Adrenal gland (tissue), 19 donors: ENCODE measurements at places on chromosomes 7 and 10. TPM values are rescaled to one million over a fixed set of nuclear protein-coding genes. Genes with fewer than 3 reads are reported as not detected.

Gene SPDYE16
- total RNA-seq: 0.71 TPM

Gene TRIM73
- 9.5 TPM for total RNA-seq

Gene SH2D4B
- not detected for total RNA-seq

Gene TDRD1
- total RNA-seq: 0.28 TPM

Gene ZNF239
- total RNA-seq: 2.8 TPM

Gene SORBS1
- 17.3 TPM for total RNA-seq

DNA sequence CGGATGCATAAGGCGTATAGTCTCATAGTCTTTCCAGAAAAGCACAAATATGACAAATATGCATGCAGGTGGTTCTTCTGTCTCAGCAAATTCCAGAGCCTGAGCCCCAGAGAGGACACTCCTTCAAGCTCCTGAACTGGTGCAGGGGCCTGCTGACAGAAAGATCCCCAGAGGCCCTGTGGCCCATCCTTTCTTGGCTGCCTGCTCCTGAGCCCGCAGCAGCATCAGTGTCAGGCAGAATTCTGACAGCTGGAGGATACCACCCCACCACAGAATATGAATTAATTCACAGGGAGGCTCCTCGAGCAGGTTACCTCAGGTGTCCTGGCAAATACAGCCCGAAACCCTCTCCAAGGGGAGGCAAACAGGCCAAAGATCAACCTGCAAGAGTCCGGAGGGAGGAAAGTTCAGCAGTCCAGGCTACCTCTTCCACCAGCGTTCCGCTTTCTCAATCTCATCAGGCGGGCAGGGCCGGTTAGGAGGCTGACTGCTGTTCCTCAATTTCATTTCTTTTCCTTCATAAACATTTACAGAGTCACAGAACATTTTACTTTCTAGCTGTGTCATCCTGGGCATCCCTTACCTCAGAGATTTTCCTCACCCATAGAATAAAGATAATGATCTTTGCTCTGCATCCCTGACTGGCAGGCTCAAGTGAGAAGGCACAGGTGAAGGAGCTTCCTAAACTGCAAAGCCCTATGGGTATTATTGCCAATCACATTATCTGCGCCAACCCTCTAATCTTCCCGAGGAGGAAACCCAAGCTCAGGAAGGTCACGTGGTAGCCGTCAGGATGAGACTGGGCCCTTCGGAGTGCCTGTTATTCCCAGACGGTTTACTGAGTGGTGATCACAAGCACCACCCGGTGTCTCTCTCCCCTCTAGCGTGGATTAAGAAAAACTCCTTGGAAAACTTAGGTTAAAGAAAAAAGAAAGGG, 1.4 kb downstream of the DNAJB12 start:
- peaks cover 11% of the 10 kb centered on the region for H3K36me3 ChIP-seq
- no peaks in the 10 kb centered on the region for H3K27me3 ChIP-seq
- peaks cover 13% of the 10 kb centered on the region for H3K4me1 ChIP-seq
- H3K27ac ChIP-seq: peak overlapping the region; percentile 89

DNA sequence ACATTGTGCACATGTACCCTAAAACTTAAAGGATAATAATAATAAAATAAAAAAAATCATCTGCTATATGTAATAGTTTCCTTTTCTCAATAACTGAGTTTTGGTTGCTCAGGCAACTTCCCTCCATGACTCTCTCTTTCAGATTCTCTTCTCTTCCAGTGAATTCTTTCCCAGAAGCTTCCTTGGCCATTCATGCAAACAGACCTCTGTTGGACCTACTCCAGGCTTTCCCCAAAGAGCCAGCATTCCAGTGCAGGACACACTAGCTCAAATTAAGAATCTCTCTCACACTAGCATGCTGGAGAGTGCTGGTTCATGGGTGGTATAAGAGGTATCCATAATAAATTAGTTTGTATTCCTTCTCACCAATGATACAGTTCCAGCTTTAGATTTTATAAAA, 31.0 kb upstream of the ZEB1 start:
- no peaks in the 10 kb centered on the region for H3K27me3 ChIP-seq
- H3K27ac ChIP-seq: no peak overlapping the region
- H3K4me3 ChIP-seq: no peak overlapping the region
- no peaks in the 10 kb centered on the region for H3K4me1 ChIP-seq

DNA sequence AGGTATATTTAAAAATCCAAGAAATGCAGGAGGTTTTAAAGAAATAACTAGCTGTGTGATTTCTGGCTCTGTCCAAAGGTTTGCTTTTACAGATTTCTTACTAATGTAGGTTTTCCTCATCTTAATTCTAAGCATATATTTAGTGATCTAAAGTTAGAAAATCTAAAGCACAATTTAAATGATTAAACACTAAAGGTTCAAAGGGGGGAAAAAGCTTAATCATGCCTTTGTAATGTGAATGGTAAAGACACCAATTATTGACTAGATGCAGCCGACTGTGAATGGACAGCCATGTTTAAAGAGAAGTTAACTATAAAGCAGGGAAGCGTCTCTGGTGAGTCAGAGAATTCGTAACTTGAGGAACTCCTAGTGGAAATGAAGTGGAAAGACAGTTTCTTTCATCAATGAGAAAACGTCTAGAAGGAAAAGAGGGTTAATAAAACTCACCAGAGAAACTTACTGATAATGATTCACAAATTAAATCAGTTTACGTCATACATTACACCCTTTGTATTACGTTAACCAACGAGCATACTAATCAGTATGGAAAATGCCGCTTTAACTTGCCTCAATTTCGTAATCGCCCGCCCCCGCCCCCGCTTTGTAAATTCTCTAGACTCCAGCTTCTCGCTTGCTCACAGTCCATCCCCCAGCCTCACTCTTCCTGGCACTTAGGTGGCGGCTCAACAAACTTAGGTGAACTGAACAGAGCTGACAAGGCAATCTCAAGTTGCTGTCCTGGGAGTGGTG, 1.1 kb upstream of the HBP1 start:
- peaks cover 11% of the 10 kb centered on the region for H3K4me1 ChIP-seq
- H3K27ac ChIP-seq: peak overlapping the region; percentile 98
- no peak for DNase-seq
- H3K36me3 ChIP-seq: no peaks in the 10 kb centered on the region

DNA sequence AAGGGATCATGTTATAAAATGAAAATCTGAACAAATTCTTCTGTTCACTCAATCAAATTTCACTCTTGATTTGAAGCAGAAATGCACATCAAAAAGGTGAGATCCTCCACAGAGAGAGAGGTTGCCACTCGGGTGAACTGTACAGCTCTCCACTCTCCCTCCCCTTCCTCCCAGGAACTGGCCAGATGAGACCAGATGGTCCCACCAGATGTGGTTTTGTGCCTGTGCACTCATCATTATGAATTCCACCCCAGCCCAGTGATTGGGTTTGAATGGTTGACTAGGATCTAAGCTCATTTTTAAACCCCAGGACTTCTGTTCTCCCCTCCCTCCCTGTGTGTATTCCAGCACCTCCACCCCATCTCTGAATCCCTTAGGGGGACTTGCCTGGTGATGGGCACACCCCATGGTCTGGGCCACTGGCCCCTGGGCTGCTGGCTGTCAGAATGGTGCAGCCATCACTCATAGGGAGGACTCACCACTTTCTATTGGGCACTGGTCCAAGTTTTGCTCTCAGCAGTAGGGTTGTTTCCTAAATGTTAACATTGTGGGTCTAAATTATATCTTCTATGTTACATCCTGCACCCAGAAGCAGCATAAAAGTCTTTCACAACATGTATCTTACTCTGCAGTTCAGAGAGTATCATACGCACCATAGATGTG, 393.1 kb downstream of the TNS3 start:
- no peak overlapping the region for H3K27ac ChIP-seq
- H3K4me3 ChIP-seq: no peak overlapping the region
- no peak for DNase-seq
- no peaks in the 10 kb centered on the region for H3K4me1 ChIP-seq
- H3K27me3 ChIP-seq: no peaks in the 10 kb centered on the region

DNA sequence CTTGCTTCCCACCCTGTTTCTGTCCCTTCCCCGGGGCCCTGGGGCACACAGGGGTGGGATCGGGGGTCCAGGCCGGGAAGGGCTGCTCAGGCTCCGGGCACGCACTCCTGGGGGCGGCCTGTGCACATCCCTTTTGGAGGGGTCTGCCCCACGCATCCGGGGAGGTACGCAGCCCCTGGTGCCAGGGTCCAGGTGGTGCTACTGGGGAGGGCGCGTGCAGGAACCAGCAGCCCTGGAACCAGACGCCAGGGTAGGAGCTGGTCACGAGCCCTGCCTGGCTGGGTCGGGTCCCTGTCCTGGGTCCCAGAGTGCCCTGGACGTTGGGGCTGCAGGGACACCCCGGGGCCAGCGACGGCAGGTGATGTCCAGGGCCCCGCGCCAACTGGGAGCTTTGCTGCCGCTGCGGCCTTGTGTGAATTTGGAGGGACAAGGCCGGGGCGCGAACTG, 53.4 kb downstream of the GLRX3 start:
- peaks cover 11% of the 10 kb centered on the region for H3K4me1 ChIP-seq
- H3K4me3 ChIP-seq: no peak overlapping the region
- no peaks in the 10 kb centered on the region for H3K36me3 ChIP-seq
- DNase-seq: no peak

GRCh38 chr10:49562893-49563292, 24.0 kb upstream of the ERCC6 start:
- H3K27ac ChIP-seq: no peak overlapping the region
- H3K27me3 ChIP-seq: no peaks in the 10 kb centered on the region
- H3K4me1 ChIP-seq: no peaks in the 10 kb centered on the region
- H3K4me3 ChIP-seq: no peak overlapping the region
- no peak for DNase-seq

- H3K27ac ChIP-seq: no peak overlapping the region
- no peaks in the 10 kb centered on the region for H3K4me1 ChIP-seq
- no peak overlapping the region for H3K4me3 ChIP-seq
- no peak for DNase-seq
- no peaks in the 10 kb centered on the region for H3K27me3 ChIP-seq
- H3K36me3 ChIP-seq: no peaks in the 10 kb centered on the region
Observed at GRCh38 chr7:138066954-138067394, 9.3 kb upstream of the AKR1D1 start.

DNA sequence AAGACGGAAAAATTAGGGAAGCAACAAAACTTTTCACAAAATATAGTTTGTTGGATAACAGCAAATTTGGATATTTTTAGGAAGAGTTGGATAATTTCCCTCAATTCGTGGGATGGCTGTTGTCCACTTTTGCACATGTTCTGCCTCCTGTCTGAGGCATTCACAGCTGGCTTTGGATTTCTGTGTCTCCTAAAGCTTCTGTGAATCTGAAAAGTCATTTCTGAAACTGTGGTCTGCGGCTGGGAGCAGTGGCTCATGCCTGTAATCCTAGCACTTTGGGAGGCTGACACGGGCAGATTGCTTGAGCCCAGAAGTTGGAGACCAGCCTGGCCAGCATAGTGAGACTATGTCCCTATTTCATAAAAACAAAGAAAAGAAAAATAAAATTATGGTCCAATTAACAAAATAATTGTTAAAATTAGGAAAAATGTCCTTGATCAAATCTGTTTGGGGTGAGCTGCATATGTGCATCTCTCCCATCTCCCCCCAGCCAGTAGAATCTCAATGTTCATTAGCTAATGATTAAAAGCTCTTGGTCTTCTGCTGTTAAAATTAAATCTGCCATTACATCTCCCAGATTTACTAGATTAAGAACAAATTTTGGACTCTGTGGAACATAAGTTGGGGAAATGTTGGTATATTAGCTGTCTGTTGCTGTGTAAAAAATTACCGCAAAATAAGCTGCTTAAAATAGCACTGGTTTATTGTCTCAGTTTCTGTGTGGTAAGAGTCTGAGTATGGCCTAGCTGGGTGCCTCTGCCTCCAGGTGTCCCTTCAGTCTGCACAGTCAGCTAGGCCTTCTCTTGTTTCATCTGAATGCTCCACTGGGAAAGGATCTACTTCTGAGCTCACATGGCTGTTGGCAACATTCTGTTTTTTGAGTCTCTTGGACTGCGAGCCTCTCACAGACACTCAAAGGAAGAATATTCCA, 332.0 kb upstream of the FZD1 start:
- no peaks in the 10 kb centered on the region for H3K4me1 ChIP-seq
- H3K27me3 ChIP-seq: no peaks in the 10 kb centered on the region
- H3K36me3 ChIP-seq: no peaks in the 10 kb centered on the region

GRCh38 chr10:43649185-43649523, 473 bp upstream of the ZNF32 start:
- H3K4me3 ChIP-seq: no peak overlapping the region
- no peaks in the 10 kb centered on the region for H3K27me3 ChIP-seq
- H3K27ac ChIP-seq: peak overlapping the region; percentile 73
- no peak for DNase-seq
- no peaks in the 10 kb centered on the region for H3K36me3 ChIP-seq

- no peaks in the 10 kb centered on the region for H3K4me1 ChIP-seq
- DNase-seq: no peak
- no peaks in the 10 kb centered on the region for H3K36me3 ChIP-seq
- no peak overlapping the region for H3K4me3 ChIP-seq
- H3K27ac ChIP-seq: no peak overlapping the region
Observed at GRCh38 chr7:115662120-115662519, 368.4 kb downstream of the TFEC start.

DNA sequence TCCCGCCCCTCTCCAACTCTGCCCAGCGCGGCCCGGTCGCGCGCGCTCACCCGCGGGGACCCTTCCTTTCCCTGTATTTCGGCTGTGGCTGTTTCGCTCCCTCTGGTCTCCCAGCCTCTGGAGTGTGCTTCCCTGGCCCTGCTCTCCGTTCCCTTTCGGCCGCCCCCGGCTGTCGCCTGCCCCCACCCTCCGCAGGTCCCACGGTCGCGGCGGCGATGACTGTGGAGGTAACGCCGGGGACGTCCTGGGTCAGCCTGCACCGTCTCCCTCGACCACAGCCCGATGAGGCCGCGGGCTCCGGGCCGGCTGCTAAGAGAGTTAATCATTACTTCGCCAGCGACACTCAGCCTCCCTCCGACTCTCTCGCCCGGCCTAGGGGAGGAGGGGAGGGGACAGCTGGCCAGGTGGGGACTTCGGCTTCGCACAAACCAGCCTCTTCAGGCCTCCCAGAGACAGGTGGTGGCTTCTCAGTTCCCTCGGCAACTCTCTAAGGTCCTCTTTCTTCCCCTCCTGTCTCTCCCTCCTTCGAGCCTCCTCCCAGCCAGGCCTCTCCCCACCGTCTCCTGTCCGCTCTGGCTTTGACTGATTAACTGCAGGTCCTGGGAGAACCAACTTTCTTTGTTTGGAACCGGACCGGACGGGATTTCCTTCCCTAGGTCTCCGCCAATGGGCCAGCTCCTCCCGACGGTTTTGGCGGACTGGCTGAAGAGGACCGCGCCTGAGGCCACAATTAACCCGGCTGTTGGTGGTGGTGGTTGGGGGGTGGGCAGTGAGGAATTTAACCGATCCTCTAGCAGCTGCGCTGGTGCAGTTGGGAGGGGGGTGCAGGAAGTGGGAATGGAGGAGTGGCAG, 5.6 kb upstream of the PAX2 start:
- DNase-seq: no peak
- no peak overlapping the region for H3K27ac ChIP-seq
- H3K4me3 ChIP-seq: no peak overlapping the region
- H3K27me3 ChIP-seq: peaks cover 93% of the 10 kb centered on the region

- H3K27me3 ChIP-seq: peaks cover 14% of the 10 kb centered on the region
- no peaks in the 10 kb centered on the region for H3K36me3 ChIP-seq
- H3K4me1 ChIP-seq: peaks cover 11% of the 10 kb centered on the region
- H3K4me3 ChIP-seq: no peak overlapping the region
- H3K27ac ChIP-seq: no peak overlapping the region
Observed at GRCh38 chr10:86389441-86390193, 23.0 kb upstream of the GRID1 start.

- no peaks in the 10 kb centered on the region for H3K36me3 ChIP-seq
- H3K27ac ChIP-seq: no peak overlapping the region
- no peaks in the 10 kb centered on the region for H3K4me1 ChIP-seq
- H3K4me3 ChIP-seq: no peak overlapping the region
Observed at GRCh38 chr10:130689743-130690626, 553.8 kb downstream of the GLRX3 start.
